Mesothelial cell of epicardium (in vitro differentiated cells): ENCODE measurements at places on chromosomes 6 and 20. TPM values are rescaled to one million over a fixed set of nuclear protein-coding genes. Genes with fewer than 3 reads are reported as not detected.

GRCh38 chr6:3405679-3406078 lies 51.2 kb downstream of the SLC22A23 start:
- peaks cover 31% of the 10 kb centered on the region for H3K4me1 ChIP-seq
- H3K27me3 ChIP-seq, result no peaks in the 10 kb centered on the region
- no peak overlapping the region for H3K27ac ChIP-seq
- no peak for DNase-seq
- H3K36me3 ChIP-seq, result peaks cover 2% of the 10 kb centered on the region

LAMA4 gene
- 41.5 to 49.4 TPM (median 46.4 TPM) in 3 replicates for total RNA-seq

DNA sequence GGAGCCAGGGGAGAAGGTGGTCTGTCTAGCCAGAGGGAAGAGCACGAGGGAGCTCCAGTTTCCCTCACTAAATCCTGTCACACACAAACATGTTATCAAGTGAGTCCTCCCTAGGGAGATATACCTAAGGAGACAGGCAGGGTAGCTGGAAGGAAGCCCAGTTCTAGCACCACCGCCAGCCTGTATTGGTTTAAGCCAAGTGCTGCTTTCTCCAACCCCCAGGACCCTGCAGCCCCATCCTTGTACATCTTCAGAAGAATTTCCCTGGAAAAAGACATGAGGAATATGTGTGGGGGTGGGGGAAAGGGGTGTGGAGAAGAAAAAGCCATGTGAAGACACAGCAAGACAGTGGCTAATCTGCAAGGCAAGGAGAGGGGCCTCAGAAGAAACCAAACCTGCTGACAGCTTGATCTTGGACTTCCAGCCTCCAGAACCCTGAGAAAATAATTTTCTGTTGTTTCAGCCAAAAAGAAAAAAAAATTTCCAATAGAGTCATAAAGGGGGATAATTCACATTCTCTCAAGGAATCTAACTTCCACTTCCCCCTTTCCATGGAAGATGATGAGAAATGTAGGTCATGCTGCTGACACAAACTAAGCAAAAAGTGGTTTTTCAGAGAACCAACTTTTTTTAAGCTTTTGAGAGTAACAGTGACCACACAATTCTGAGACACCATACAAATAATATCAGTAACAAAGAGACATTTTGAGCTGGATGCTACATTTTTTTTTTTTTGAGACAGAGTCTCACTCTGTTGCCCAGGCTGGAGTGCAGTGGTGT lies 103.2 kb upstream of the PRDM1 start:
- H3K36me3 ChIP-seq, result no peaks in the 10 kb centered on the region
- H3K4me3 ChIP-seq, result no peak overlapping the region
- H3K4me1 ChIP-seq, result peaks cover 12% of the 10 kb centered on the region
- peaks cover 90% of the 10 kb centered on the region for H3K27me3 ChIP-seq

FANCE gene
- total RNA-seq, result 7.0 to 8.5 TPM (median 8.0 TPM) in 3 replicates

CLVS2 gene
- 0.11 to 0.27 TPM (median 0.24 TPM) in 3 replicates for total RNA-seq

DNA sequence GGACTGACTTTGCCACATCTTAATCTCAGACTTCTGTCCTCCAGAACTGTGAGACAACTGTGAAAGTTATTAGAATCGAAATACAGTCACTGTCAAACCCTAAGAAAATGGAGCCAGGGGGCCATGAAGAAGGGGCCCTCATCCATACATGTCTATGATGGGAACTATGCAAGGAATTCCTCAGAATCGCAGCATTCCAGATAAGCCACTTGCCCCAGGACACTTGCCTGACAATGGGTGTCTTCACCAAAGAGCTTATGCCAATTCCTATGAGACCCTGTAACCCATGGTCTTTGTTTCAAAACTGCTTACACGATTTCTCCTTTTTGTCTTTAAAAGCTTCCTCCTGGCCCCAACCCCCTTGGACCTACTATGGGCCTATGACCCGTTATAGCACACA lies 90.4 kb upstream of the FOXP4 start:
- H3K4me1 ChIP-seq, result peaks cover 34% of the 10 kb centered on the region
- H3K4me3 ChIP-seq, result no peak overlapping the region
- no peak overlapping the region for H3K27ac ChIP-seq
- no peaks in the 10 kb centered on the region for H3K27me3 ChIP-seq
- no peak for DNase-seq

MOG gene
- total RNA-seq, result 0.65 to 1.4 TPM (median 0.82 TPM) in 3 replicates

PTPRK gene
- 87.4 to 93.7 TPM (median 90.0 TPM) in 3 replicates for total RNA-seq

DNA sequence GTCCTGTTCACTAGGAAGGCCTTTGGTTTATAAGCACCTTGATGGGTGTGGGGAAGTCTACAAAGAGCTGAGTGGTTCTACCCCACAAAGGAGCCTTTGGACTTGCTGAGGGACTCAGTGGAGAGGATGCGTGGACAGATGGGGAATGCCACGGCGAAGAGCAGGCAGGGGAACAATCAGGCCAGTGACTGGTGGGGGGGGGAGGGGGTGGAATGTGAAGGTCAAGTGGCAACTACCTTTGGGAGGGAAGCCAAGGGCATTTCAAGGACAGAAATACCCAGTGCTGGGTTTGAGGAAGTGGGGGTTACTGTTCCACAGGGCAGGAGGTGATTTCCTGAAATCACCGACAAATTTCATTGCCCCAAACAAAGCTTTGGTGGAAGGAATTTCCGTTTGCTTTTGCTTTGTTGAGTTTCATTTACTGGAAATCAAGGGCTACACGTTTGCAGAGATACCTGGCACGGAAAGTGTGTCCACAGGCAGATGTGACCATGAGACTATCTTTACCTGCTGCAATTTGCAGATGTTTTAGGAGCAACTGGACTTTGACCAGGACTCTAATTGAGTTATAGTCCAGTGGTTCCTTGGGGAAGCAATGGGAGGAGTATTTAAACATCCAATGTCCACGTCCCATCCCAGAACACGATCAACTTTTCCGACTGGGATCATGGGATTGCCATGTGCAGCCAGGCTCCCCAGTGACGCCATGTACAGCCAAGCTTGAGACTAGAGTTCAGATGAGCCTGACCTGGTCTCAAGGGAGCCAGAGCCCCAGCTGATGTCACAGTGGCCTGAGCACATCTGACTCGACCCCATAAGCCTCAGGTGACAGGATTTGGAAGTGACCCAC lies 8.0 kb downstream of the CST3 start:
- H3K36me3 ChIP-seq, result peaks cover 6% of the 10 kb centered on the region
- H3K4me3 ChIP-seq, result no peak overlapping the region
- no peak for DNase-seq
- no peak overlapping the region for H3K27ac ChIP-seq
- peaks cover 4% of the 10 kb centered on the region for H3K27me3 ChIP-seq

DNA sequence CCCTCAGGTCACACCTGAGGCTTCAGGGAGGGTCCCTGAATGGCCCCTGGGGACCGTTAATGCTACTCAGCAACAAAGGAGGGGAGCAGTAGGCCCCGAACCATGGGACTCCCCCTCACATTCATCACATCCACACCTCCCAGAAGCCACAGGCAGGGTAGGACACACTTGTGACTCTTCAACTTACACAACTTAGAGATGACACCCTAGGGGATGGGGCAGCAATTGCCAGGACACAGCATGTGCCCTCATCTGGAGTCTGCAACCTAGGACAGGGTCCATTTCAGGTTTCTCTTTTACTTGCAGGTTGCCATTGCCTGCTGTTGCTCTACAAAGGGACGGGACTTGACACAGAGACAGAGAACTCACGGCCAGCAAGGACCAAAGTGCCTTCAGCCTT lies 770 bp downstream of the ULBP3 start:
- H3K4me3 ChIP-seq, result peak overlapping the region; percentile 66
- H3K27ac ChIP-seq, result no peak overlapping the region
- H3K27me3 ChIP-seq, result peaks cover 20% of the 10 kb centered on the region
- H3K36me3 ChIP-seq, result peaks cover 8% of the 10 kb centered on the region
- peaks cover 6% of the 10 kb centered on the region for H3K4me1 ChIP-seq
- no peak for DNase-seq

DNA sequence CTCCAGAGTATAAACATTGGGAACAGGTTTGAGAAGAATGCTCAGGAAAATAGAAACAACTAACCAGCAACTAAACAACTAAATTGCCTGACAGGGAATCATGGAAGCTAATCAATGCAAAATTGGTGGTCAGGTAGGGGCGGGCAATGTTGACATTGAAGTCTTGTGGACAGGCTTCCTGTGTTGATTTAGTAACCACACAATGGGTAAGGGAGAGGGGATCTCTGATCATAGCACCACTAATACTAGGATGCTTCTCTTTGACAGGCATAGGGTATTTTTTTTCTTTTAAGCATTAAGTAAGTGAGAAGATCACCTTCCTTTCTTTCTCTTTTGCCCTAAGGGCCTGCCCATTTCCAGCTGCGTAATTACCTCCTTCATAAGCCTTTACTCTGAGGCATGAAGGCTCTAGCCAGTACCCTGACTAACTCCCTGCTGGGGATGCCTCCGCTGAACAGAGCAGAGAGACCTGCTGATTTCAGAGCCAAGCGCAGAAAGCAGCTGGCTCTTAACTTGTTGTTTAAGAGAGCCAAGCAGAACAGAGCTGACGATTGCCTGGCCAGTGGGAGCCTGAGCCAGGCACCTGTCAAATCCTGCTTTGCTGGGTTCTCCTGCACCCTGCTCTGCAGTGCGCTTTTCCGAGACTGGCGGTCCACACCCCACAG lies 118.7 kb downstream of the BMP2 start:
- no peak overlapping the region for H3K27ac ChIP-seq
- peaks cover 9% of the 10 kb centered on the region for H3K27me3 ChIP-seq
- H3K36me3 ChIP-seq, result no peaks in the 10 kb centered on the region
- H3K4me3 ChIP-seq, result no peak overlapping the region

DNA sequence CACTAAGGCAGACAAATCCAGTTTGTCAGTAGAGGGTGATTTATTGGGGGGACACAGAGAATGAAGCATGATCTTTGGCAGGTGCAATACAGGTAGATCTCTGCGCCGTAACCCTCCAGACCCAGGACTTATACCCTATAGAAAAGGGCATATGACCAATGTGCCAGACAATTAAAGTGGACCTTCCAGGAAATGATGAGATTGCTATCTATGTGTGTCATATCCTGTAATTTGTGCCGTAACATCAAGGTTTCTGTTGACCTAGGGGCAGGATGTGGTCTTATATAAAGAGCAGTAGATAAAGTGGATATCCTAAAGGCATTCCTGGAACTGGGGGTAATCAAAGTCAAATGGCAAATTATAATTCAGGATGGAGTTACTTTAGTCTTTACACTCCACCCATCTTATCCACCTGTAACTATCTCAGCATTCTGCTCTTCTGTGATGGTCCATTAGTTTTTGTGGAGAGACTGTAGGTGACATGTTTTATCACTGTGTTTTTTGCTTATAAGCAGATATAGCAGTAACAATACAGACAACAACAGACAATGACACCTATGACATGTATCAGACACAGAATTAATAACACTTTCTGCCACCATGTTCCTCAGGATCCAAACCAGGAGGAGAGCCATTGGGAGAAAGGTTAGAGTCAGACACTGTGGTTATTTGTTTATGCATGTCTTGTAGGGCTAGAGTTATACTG lies 43.1 kb upstream of the ZNF337 start:
- H3K27me3 ChIP-seq, result no peaks in the 10 kb centered on the region
- no peaks in the 10 kb centered on the region for H3K4me1 ChIP-seq
- H3K36me3 ChIP-seq, result no peaks in the 10 kb centered on the region
- no peak for DNase-seq

DNA sequence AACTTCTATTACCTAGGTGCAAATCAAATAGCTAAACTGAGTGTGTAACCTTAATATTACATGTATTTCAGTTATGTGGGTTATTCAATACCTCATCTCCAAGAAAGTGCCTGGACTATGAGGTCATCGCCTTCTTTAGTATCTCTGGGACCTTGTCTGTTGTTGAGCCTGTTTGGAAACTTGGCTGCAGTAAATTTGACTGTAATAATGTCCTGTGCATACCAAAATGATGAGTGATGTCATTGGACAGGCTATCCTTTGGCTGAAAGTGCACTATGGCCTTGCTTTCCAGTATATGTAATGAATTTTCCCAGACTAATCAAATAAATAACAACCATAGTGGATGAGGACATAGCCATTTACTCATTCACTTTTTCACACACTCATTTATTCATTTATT lies 455.1 kb downstream of the ADGRB3 start:
- peaks cover 6% of the 10 kb centered on the region for H3K4me1 ChIP-seq
- peak overlapping the region; percentile 14 for H3K27ac ChIP-seq
- no peaks in the 10 kb centered on the region for H3K36me3 ChIP-seq
- no peak overlapping the region for H3K4me3 ChIP-seq
- no peaks in the 10 kb centered on the region for H3K27me3 ChIP-seq

DNA sequence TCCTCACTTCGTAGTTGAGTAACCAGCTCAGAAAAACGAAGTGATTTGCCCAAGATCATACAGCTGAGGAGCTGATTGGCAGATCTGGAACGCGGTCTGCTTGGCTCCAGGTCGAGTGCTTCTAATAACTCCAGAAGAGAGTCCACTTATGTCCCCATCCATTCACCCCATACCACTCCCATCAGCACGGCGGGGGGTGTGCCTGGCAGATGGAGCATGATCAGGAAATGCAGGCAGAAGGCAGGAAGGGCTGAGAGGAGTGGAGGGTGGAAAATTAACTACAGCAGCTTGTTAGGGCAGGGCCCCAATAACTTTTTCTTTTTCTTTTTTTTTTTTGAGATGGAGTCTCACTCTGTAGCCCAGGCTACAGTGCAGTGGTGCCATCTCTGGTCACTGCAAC lies 15.0 kb downstream of the FITM2 start:
- H3K4me1 ChIP-seq, result peaks cover 5% of the 10 kb centered on the region
- no peak overlapping the region for H3K4me3 ChIP-seq
- H3K27ac ChIP-seq, result no peak overlapping the region
- no peaks in the 10 kb centered on the region for H3K27me3 ChIP-seq
- peaks cover 2% of the 10 kb centered on the region for H3K36me3 ChIP-seq
- DNase-seq, result no peak

DNA sequence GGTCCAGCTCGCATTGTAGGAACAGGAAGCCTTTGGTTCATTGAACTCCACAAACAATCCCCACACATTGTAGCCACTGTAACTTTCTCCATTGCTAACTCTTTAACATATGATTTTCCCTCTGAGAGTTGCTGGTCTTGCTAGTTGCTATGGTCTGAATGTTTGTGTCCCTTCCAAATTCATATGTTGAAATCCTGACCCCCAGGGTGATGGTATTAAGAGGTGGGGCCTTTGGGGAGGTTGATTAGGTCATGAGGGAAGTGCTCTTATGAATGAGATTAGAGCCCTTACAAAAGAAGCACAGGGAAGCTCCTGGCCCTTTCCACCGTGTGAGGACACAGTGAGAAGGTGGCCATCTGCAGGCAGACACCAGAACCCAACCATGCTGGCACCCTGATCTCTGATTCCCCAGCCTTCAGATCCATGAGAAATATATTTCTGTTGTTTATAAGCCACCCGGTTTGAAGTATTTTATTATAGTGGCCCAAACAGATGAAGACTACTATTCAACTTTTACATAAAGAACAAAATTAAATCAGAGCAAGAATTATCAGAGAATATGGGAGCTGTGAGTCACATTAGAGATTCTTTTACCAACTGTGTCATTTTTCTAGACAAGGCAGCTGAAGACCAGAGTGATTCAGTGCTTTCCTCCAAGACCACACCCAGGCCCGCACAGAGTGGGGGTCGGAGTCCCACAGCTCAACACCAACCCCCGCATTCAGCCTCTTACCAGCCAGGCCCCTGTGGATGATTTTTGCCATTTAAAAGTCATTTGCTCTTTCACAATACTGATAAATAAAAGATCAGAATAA lies 143.0 kb downstream of the SAMD5 start:
- H3K36me3 ChIP-seq, result no peaks in the 10 kb centered on the region
- no peak overlapping the region for H3K4me3 ChIP-seq

- H3K27ac ChIP-seq, result no peak overlapping the region
- H3K4me1 ChIP-seq, result peaks cover 1% of the 10 kb centered on the region
- H3K27me3 ChIP-seq, result no peaks in the 10 kb centered on the region
- H3K4me3 ChIP-seq, result no peak overlapping the region
Measured at GRCh38 chr6:551405-551804, 105.5 kb downstream of the HUS1B start.

- no peaks in the 10 kb centered on the region for H3K27me3 ChIP-seq
- H3K4me1 ChIP-seq, result peaks cover 71% of the 10 kb centered on the region
- no peak for DNase-seq
- peak overlapping the region; percentile 79 for H3K27ac ChIP-seq
- peaks cover 3% of the 10 kb centered on the region for H3K36me3 ChIP-seq
Measured at GRCh38 chr6:132362442-132363185, 38.7 kb downstream of the MOXD1 start.
